ENCODE measurements at places on chromosomes 1 and 21.

- no peak for DNase-seq
Observed at GRCh38 chr1:151972542-151973248, 21.0 kb downstream of the S100A10 start.

- DNase-seq, result no peak
Observed at GRCh38 chr1:248372394-248372793, 3.2 kb upstream of the OR2T6 start.

GRCh38 chr1:76940571-76941335 lies 73.5 kb downstream of the ST6GALNAC5 start:
- no peak for DNase-seq

DNA sequence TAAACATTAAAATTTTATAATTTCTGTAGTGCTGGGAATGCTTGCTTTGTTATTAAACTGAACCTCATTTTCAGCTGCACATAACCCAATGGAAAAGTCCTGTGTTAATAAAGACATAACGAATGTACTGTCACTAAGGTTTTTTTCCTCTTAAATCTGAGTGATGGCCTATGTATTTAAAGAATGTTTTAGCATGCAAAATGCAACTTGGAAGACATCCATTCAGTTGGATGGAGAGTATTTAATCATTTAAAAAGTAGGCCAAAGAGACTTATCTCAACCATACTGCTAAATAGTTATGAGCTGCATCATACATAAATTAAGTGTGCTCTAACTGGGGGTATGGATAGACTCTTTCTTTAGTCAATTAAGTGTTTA lies 48.5 kb downstream of the RWDD3 start:
- DNase-seq, result no peak

DNA sequence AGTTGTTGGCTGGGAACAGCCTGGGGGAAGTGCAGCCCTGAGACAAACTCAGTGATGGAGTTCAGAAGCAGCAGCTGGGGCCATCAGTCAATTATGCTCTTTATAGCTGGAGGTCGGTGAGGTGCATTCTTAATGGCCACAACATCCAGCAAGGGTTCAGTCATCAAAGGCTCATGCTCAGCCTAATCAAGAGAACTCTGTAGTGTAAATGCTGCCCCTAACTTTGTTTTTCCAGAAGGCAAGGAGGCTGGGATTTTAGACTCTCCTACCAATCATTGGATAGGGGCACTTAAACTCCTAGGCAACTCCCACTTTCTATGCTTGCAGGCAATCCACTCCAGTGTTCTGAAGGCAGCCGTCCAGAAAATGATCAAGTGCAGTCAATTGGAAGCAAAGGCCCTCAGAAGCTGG lies 15.0 kb upstream of the RGS4 start:
- DNase-seq, result no peak

DNA sequence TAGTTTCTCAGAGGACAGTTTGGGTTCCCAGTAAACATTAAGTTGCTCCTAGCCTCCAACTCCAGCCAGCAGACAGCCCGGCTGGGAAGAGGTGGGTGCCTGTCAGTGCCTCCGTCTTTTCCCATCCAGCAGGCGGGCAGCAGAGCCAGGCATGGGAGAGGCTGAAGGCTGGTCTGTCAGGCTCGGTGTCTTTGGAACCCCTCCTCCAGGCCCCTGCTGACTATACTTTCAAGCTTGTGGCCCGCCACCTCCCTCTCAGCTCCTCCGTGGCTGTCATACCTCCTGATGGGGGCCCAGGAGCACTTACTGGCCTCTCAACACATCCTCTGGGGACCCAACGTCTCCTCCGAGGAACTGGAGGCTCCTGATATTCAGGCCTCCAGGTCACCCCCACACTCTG lies 140.9 kb downstream of the ACTL8 start:
- DNase-seq, result no peak

GRCh38 chr21:26588446-26588845 lies 15.4 kb upstream of the CYYR1 start:
- DNase-seq, result no peak

DNA sequence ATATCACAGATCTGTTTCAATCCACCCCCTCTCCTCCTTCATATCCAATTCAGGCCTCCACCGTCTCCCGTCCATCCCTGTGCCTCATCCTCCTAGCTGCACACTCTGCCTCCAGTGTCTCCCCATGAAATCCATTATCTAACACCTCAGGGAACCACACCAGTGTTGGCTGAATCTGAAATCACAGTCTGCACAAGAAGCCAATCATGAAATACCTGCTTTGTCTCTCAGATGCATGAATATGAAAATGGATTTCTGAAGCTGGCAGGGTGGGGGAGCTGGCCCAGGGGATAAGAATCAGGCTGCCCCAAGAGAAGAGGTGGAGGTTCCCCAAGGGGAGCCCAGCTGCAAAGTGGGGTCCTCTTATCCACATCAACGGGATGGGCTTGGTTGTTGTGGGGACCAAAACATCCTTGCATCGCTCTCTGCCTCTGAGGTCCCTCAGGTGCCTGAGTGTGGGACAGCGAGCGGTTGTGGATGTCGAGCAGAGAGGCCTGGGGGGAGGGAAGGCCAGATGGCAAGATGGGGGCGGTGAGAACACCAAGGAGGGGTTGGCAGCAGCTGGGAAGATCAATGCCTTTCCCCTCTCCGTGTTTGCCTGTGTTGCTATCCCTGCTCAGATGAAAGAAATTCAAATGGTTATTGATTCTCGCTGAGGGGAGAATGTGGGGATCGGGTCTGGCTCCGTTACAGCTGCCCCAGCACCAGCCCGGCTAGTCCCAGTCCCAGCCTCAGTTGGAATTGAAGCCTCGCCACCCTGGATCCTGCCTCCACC lies 237.3 kb upstream of the POU3F1 start:
- DNase-seq, result no peak

DNA sequence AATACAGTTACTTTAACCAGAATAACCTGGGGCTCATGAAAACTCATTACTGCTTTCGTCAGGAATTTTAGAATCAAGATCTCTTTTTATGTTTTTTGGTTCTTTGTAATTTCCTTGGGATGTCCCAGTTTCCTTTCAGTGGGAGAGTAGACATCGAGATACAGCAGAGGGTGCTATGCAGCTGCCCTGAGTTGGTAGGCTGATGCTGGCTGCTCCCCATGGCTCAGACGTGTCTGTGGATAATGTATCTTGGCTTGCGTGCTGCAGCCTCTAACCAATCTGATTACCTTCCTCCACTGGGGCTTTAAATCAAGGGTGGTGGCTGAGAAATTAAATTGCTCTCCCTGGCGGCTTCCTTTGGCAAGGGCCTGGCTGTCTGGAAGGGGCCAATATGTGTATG lies 253.7 kb downstream of the CACNA1E start:
- no peak for DNase-seq

DNA sequence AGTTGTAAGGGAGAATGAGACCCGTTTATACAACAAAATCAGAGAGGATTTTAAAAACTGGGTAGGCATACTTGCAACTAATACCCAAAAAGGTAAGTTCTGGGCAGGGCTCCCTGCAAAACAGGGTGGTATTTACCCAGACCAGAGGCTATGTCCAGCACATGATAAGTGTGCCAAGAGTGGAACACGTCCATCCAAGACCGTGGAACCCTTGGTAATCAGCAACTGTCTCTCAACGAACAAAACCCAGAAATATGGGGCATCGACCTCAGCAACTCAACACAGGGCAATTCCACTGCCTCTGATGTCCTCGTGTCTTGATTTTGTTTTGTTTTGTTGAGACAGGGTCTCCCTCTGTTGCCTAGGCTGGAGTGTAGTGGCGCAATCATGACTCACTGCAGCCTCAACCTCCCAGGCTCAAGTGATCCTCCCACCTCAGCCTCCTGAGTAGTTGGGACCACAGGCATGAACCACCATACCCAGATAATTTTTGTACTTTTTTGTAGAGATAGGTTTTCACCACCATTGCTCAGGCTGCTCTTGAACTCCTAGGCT lies 26.7 kb upstream of the MX1 start:
- no peak for DNase-seq

- DNase-seq, result no peak
Observed at GRCh38 chr1:64093941-64094340, 109.5 kb upstream of the UBE2U start.

GRCh38 chr1:245183429-245183828 lies 28.6 kb downstream of the KIF26B start:
- DNase-seq, result no peak

DNA sequence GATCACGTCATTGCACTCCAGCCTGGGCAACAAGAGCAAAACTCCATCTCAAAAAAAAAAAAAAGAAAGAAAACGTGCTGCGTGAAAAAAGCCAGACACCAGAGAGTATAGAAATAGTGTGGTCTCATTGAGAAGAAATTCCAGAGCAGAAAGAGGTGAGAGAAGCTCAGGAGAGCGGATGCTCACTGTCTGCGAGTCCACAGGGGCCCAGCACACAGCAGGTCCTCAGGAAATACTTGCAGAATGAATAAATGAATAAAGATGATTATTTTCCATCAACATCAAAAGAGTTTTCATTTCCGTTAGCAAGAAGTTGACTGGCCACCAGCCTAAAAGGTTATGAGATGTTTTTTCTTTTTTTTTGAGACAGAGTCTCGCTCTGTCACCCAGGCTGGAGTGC lies 14.4 kb downstream of the CASP9 start:
- no peak for DNase-seq

All from 8988T (cell line).